ENCODE measurements at places on chromosomes 3 and 15.

GRCh38 chr3:181901626-181902025, 189.9 kb downstream of the SOX2 start:
- DNase-seq: no peak

DNA sequence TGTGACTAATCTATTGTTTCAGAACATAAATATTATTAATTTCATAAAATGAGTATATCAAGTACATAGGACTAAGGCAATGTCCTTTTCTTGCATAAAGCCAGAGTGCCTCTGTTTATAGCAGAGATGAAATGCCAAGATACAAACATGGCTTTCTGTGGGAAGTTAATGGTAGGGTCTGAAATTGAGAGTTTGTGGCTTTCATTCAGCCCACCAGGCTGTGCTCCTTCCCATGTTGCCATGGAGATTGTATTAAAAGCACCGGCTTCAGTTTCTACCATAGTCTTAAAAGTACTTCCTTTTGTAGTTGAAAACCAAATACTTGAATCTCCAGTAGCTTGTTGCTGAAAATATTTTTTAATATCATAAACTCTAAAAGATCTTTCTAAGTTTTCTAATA, 114.0 kb downstream of the LRRC28 start:
- no peak for DNase-seq

- no peak for DNase-seq
These were observed 1.1 kb downstream of the FAM107A start for GRCh38 chr3:58575971-58576652.

- no peak for DNase-seq
These were observed 182.2 kb downstream of the FNDC3B start for GRCh38 chr3:172221547-172221946.

DNA sequence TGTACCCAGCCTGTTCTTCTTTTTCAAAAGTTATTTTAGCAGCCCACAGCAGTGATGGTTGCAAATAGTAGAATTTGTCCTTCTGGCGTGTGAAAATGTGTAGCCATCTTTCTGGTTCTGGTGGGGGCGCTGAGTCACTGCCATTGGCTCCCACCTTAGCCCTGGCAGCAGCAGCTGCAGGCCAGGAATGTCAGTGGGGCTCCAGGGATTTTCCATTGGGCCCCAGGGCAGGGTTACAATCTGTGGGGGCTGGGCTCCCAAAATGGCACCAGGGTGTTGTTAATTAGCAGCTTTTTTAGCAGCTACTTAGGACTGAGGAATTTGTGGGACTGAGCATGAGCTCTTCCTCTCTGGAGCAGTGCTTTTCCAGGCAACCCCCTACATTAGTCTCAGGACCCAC, 38.9 kb downstream of the TOPAZ1 start:
- no peak for DNase-seq

GRCh38 chr3:140258222-140258724, 323.3 kb downstream of the CLSTN2 start:
- no peak for DNase-seq

DNA sequence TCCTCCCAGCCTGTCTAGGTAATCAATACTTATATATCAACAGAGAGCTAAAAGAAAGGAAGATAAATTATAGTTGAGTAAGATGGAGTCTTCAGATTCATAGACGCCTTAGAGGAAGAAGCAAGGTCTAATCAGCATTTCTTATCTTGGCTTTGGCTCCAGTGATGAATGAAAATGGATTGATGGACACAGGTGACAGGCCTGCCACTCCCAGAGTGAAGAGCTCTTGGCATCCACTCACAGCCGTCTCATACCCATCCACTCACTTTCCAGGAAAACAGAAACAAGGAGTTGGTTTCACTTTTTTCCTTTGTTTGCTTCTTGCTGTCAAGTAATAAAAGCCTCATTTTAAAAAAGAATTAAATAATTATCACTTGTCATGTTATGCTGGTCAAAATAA, 168.2 kb downstream of the MFSD1 start:
- DNase-seq: no peak

- DNase-seq: no peak
These were observed 203.1 kb downstream of the CHL1 start for GRCh38 chr3:399647-400046.

DNA sequence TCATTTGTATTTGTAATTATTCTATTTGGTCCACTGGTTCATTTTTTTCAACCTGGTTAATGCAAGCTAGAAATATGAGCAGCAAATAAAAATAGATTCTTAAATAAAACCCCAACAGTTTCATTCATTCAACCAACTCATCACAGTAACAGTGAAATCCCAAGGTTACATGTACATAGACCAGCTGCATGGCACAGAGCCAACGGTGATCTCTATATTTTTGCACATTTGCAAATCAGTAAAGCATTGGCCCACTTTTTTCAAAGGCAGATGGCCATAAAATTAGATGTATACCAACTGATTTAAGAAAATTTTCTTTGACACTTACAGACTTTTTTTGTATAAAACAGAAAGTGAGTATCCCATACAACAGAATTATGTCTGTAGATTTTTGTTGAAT, 49.3 kb downstream of the STRIT1 start:
- no peak for DNase-seq

DNA sequence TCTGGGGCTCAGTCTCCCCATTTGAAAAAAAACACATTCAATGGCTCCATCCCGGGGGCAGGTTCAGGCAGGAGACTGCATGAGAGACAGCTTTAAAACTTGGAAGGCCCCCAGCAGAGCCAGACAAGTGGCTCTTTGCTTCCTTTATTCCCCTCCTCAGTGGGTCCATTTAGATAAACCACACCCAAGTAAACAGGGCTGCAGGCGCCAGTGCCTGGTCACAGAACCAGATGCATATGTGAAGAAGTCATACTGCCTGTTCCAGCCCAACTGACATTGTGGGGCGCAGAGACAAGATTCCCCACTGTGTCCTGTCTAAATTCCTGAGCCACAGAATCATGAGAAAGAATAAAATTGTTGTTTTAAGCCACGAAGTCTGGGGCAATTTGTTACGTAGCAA, 9.0 kb downstream of the FBN1 start:
- DNase-seq: no peak

DNA sequence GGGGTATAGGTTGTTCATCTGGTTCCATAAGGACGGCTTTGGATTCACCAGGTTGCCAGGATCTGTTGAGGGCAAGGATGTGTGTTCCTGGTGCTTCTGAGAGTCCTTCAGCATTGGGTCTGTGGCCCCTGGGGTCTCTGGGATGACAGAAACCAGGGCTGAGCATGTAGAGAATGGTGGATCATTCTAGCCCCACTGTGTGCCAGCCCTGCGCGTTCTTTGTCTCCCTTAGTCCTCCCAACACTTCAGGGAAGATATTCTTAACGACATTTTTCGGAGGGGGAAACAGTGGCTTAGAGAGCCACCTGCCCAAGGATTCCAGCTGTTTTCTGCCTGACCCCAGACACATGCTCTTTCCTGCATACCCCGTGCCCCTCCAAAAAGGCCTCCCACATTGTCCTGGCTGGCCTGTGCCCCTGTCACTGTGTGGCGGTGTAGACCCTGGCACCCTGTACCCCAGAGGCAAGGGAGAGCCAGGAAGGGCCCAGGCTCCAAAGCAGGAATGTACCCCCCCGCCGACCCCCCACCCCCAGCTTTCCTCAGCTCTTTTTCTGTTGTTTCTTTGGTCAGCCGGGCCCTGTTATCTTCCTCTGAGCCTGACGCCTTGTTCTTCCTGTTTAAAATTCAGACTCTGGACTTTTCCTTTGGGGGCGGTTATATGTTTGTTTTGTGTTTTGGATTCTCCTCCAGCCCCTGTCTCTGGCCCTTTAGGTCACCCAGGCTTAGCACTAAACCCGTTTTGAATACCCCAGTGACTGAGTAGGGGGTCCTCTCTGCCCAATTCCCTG, 57.8 kb upstream of the SMAD6 start:
- no peak for DNase-seq

GRCh38 chr3:183411216-183411922, 17.1 kb downstream of the MCF2L2 start:
- no peak for DNase-seq

DNA sequence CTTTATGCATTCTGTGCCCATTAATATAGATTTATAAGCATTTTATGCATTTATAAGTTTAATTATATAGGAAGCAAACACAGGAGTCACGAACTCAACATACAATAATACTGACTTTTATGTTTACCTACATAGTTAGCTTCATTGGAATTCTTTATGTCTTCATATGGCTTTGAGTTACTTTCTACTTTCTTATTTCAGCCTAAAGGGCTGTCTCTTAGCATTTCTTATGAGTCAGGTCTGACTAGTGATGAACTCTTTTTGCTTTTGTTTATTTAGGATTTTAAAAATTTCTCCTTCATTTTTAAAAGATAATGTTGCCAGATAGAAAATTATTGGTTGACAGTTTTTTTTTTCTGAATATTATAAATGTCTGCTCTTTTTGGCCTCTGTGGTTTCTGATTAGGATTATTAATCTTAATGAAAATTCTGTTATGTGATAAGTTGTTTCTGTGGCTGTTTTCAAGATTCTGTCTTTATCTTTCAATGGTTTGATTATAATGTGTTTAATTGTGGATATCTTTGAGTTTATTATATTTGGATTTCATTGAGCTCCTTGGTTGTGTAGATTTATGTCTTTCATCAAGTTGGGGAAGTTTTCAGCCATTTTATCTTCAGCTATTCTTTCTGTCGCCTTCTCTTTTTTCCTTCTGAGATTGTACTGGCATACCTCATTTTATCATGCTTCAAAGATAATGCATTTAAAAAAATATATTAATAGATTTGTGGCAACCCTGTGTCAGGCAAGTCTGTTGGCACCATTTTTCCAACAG, 54.3 kb downstream of the ATP2C1 start:
- DNase-seq: no peak

GRCh38 chr15:88090481-88091011, 166.0 kb downstream of the NTRK3 start:
- no peak for DNase-seq

DNA sequence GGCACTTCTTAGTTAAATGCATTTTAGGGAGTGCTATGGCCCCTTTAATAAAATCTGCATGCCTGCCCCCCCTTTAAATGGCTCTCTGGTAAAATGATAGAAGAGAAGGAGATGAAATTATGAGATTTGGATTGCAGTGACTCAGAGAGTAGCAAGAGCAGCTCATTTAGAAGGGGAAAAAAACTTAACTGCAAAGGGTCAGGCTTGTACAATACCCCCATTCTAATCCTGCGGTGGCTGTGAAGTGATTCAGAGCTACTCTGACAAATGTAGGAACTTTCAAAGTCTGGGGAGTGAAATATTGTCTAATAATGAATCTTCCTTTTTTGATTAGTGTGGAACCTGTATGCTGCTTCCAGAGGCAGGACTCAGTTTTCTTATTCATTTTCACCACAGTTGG, 44.1 kb upstream of the TBC1D23 start:
- no peak for DNase-seq

Measured in activated T-cell treated with anti-CD3 and anti-CD28 coated beads, Interleukin-2, amount 50 U/mL, for 48 hours (primary cell).